ENCODE measurements at places on chromosomes 16 and 17. TPM values are rescaled to one million over a fixed set of nuclear protein-coding genes. Genes with fewer than 3 reads are reported as not detected.

- DNase-seq, result no peak
These were observed 68.6 kb downstream of the SDK2 start for GRCh38 chr17:73575470-73576221.

- no peak for DNase-seq
These were observed 4.5 kb upstream of the NAT9 start for GRCh38 chr17:74780443-74781238.

DNA sequence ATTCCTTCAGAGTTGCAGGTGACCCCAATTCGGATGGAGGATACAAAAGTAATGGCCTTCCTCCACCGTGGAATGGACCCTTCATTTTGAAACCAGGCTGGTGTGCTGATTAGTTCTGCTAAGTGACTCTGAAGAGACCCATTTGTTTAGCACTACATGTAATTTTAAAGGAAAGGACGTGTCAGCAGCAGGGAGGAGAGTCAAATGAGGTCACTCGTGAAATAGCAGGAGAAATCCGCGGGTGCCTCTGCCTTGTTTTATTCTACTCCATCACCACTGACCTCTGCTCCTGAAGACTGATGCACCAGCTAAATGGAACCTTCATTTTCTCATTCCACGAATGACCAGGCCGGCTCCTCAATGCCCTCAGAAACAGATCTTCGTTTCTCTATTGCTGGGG, 589.2 kb downstream of the CDH11 start:
- DNase-seq, result no peak

- peak; percentile 79 for DNase-seq
These were observed 616 bp downstream of the SRSF2 start for GRCh38 chr17:76736349-76737081.

Gene KCNJ16
- not detected for total RNA-seq

Gene IL17C
- total RNA-seq, result not detected

Gene QRICH2
- 2.2 TPM for total RNA-seq

Gene NOG
- total RNA-seq, result 0.64 TPM

Gene SPECC1
- total RNA-seq, result 110 TPM

Gene CARHSP1
- total RNA-seq, result 165 TPM

Gene MFSD11
- 44.5 TPM for total RNA-seq

Data from fibroblast of villous mesenchyme (primary cell).